ENCODE measurements at places on chromosomes 7 and 10.

- no peak for DNase-seq
Measured at GRCh38 chr10:110914431-110914830, 4.5 kb downstream of the BBIP1 start.

GRCh38 chr10:97854743-97855142 lies 5.1 kb downstream of the GOLGA7B start:
- DNase-seq: peak; percentile 58

- no peak for DNase-seq
Measured at GRCh38 chr7:140201393-140201792, 24.6 kb upstream of the KDM7A start.

GRCh38 chr7:87151002-87151728 lies 1.1 kb upstream of the DMTF1 start:
- no peak for DNase-seq

GRCh38 chr7:73921623-73922528 lies 60.9 kb downstream of the TMEM270 start:
- DNase-seq: no peak

DNA sequence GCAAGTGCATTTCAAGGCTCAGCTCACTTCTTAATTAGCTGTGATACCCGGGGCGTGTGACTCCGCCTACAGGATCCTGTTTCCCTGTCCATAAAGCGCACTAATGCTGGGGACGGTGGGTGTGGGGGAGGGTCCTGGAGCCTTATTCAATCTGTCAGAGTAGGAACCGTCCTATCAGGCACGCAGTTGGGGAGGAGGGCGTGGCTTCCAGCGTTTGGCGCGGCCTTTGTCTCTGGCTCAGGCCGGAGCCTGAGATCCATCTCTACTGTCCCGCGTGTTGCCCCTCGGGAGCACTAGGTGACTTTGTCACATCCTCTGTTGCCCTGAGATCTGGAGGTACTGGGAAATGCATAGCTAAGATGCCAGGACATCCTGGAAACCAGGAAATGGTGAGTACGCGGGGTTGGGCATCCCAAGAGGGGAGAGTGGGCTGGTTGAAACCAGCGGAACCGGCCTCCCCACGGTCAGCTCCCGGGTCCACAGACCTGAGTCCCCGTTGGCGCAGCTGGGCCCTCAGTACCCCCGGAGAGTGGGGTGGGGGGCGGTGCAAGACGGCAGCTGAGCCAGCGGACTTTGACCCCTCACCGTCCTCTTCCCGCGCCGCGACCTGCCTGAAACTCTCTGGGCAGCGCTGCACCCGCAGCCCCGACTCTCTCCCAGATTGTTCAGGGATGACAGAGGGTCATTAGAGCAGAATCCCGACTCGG lies 104.4 kb upstream of the ZNF92 start:
- DNase-seq: no peak

GRCh38 chr7:20541608-20542349 lies 73.7 kb upstream of the ABCB5 start:
- peak; percentile 18 for DNase-seq

GRCh38 chr7:159108491-159108890 lies 36.2 kb downstream of the VIPR2 start:
- no peak for DNase-seq

- peak; percentile 16 for DNase-seq
Measured at GRCh38 chr7:90938371-90938770, 325.9 kb upstream of the FZD1 start.

GRCh38 chr7:30707391-30708357 lies 25.4 kb upstream of the CRHR2 start:
- no peak for DNase-seq

- peak; percentile 94 for DNase-seq
Measured at GRCh38 chr7:74230446-74231231, 20.8 kb downstream of the LAT2 start.

DNA sequence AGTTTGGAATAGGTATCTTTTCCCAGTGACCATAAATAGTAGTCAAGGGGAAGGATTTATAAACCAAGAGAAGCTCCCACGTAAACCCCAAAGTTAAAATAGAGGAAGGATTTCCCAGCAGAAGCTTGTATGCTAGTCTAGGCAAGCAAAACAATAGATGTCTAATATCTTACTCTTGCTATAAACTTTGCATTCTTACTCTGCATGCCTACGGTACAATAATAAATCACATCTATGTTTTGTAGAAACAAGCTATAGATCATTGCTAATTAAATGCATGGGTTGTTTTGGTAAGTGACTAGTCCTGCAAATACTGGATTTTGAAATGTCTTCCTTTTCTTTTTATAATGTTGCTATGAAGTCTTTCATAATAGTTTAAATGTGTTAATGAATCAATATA lies 585.5 kb downstream of the INHBA start:
- DNase-seq: no peak

DNA sequence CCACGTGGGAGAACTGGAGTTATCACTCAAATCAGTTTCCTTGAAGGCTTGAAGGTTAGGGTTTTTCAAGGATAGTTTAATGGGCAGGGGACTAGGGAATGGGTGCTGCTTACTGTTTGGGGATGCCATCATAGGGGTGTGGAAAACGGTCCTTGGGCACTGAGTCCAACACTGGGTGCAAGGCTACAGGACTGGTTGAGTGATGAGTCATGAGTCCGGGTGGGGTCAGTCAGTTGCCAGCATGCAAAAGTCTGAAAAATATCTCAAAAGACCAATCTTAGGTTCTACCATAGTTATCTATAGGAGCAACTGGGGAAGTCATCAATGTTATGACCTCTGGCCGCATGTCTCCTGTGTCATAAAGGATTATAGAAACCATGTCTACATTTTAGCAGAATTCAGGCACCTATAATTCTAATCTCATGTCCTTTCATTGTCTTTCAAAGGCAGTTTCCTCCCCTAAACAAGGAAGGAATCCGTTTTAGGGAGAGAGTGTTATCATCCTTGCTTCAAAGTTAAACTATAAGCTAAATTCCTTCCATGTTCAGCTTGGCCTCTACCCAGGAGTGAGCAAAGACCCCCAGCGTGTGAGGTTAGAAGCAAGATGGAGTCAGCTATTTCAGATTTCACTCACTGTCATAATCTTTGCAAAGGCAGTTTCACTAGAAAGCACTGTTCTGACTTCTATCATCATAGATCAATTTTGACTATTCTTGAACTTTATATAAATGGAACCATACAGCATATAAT lies 94.5 kb downstream of the COL26A1 start:
- DNase-seq: no peak

All from inflammatory macrophage treated with lipopolysaccharide for 4 hours (primary cell).